Natural killer cell (primary cell): ENCODE measurements at places on chromosomes 12 and 14.
A peak's percentile ranks its signal among the peaks of the same experiment; 100 is the strongest.

- no peak overlapping the region for H3K27ac ChIP-seq
- no peaks in the 10 kb centered on the region for H3K27me3 ChIP-seq
- H3K36me3 ChIP-seq: no peaks in the 10 kb centered on the region
These were observed 44.1 kb downstream of the FOS start for GRCh38 chr14:75322746-75323145.

- DNase-seq: no peak
- H3K4me3 ChIP-seq: no peak overlapping the region
- no peaks in the 10 kb centered on the region for H3K4me1 ChIP-seq
- H3K36me3 ChIP-seq: no peaks in the 10 kb centered on the region
- H3K27me3 ChIP-seq: no peaks in the 10 kb centered on the region
These were observed 173.4 kb upstream of the PZP start for GRCh38 chr12:9381619-9382018.

DNA sequence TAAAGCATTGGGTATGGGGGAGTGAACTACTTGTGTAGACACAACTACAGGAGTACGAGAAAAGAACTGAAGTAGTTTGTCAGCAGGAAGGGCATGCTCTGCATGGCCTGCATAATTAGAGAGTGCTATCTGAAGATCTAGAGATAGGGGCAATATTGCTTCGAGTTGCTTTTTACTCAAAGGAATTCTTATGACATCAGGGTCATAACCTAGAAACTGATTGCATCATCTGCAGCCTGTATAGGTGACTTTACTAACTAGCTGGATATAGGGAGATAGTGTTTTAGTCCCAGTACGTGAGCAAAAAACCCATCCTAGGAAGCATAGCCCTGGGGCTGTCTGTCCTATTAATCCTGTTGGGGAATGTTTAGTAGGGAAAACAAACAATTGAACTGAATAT, 39.8 kb downstream of the TMTC3 start:
- peaks cover 24% of the 10 kb centered on the region for H3K36me3 ChIP-seq
- no peak overlapping the region for H3K27ac ChIP-seq
- no peaks in the 10 kb centered on the region for H3K4me1 ChIP-seq
- no peak overlapping the region for H3K4me3 ChIP-seq
- no peaks in the 10 kb centered on the region for H3K27me3 ChIP-seq

DNA sequence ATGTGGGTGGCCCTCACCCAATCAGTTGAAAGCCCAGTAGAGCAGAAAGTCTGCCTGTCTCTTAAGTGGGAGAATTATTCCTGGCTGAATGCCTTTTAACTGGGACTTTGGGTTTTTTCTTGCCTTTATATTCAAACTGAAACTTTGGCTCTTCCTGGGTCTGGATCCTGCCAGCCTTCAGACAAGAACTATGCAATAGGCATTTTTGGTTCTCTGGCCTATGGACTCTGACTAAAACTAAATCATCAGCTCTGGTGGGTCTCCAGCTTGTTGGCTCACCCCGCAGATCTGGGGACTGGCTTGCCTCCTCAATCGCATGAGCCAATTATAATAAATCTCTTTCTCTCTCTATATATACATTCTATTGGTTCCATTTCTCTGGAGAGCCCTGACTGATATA, 173.0 kb upstream of the IGF1 start:
- H3K4me3 ChIP-seq: no peak overlapping the region
- DNase-seq: no peak
- no peak overlapping the region for H3K27ac ChIP-seq
- no peaks in the 10 kb centered on the region for H3K27me3 ChIP-seq

DNA sequence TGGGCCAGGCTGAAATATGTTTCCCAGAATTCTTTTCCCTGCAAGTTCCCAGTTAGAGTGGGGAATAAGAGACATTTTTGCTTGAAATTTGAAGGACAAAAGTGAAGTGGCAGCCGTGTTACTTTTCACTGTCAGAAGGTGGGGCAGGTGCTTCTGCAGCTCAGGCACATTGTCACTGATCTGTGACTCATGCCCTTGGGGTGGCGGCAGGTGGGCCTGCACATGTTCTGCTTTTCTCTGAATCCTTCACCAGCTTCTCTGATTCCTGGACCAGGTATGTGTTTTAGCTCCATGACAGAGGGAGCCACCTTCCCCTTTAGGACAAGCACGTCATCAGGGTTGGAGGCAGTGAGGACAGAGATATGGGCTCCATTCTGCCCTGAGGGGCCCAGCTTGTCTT, 11.7 kb upstream of the KCNA5 start:
- no peak overlapping the region for H3K4me3 ChIP-seq
- no peaks in the 10 kb centered on the region for H3K4me1 ChIP-seq
- H3K27ac ChIP-seq: no peak overlapping the region
- H3K27me3 ChIP-seq: no peaks in the 10 kb centered on the region

DNA sequence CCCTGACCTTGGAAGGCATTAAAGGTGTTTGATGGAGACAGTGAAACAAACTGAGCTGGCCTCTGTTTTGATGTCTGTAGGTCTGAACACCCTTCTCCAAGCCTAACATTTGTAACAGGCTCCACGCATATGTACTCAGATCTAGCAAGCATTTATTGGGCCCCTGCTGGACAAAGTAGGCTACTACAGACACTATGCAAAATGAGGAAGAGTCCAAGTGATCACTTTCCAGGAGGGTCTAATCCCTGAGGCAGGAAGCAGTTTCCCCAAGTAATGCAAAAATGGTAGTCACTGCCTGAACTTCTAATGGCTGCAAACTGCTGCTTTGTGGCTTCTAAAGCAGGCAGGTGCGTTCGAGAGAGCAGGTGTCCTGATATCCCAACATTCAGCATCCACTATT, 405.8 kb downstream of the MED13L start:
- peaks cover 3% of the 10 kb centered on the region for H3K27me3 ChIP-seq
- no peaks in the 10 kb centered on the region for H3K4me1 ChIP-seq
- DNase-seq: no peak
- no peak overlapping the region for H3K27ac ChIP-seq
- no peak overlapping the region for H3K4me3 ChIP-seq

DNA sequence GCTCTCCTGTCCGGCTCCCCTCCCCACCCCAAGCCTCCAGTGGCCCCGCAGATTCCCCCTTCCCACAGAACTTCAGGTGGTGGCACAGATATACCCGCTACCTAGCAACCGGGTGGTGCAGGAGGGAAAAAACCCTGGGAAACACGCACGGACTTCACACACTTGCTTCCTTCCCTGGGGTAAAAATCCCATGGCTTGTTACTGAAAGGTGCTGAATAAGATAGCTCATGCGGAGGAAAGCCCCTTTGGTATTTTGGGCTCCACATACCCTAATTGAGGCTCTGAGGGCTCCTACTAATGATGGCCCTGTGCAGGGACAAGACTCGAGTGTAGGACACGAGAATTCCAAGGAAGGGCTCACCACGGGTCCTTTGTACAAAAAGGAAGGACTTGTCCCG, 869 bp upstream of the RIMBP2 start:
- H3K27me3 ChIP-seq: peaks cover 31% of the 10 kb centered on the region

DNA sequence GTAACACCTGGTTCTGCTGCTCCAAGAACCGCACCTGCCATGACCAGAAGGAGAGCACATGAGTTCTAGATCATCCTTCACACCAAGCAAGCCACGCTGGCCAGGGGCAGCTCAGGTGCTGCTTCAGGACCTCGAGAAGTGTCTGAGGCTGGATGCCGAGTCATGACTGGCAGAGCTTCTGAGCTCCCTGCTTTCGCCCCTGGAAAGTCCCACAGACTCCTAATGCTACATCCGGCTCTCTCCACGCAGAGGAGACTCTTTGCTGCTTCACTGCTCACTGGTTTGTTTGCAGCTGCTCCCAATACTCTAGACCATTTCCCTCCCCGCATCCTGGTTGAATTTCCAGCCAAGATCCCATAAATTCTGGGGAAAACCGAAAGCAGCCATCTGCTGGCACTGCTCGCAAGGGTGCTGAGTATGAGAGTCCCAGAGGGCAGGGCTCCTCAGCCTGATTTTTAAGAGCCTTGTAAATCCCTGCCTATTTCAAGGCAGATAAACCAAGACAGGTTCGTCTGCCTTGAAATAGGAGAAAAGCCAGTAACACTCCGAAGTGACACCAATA, 1.4 kb downstream of the KRT2 start:
- DNase-seq: no peak
- peaks cover 17% of the 10 kb centered on the region for H3K4me1 ChIP-seq
- no peaks in the 10 kb centered on the region for H3K27me3 ChIP-seq
- H3K36me3 ChIP-seq: no peaks in the 10 kb centered on the region
- no peak overlapping the region for H3K4me3 ChIP-seq

DNA sequence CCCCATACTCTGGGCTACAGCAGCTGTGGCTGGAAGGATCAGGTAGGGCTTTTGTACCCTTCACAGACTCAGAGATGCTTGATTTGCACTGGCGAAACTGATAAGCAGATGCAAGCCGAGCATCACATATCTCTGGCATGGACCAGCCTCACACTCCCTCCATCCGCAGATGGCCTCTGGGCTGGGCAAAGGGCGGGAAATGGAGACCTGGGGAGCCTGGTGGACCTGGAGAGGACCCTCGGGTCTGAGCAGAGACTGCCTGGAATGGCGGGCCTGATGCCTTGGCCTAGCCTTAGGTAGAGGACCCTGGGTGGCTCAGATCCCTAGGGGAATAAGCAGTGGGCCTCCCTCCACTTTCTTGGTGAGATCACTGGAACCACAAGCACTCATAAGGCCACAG, 53.2 kb downstream of the GALNT16 start:
- H3K36me3 ChIP-seq: no peaks in the 10 kb centered on the region
- DNase-seq: peak; percentile 6
- peaks cover 6% of the 10 kb centered on the region for H3K4me1 ChIP-seq
- no peak overlapping the region for H3K27ac ChIP-seq
- H3K27me3 ChIP-seq: peaks cover 6% of the 10 kb centered on the region
- H3K4me3 ChIP-seq: no peak overlapping the region

- H3K36me3 ChIP-seq: no peaks in the 10 kb centered on the region
- H3K4me3 ChIP-seq: no peak overlapping the region
- no peak overlapping the region for H3K27ac ChIP-seq
These were observed 16.6 kb downstream of the RFLNA start for GRCh38 chr12:124311292-124312109.

DNA sequence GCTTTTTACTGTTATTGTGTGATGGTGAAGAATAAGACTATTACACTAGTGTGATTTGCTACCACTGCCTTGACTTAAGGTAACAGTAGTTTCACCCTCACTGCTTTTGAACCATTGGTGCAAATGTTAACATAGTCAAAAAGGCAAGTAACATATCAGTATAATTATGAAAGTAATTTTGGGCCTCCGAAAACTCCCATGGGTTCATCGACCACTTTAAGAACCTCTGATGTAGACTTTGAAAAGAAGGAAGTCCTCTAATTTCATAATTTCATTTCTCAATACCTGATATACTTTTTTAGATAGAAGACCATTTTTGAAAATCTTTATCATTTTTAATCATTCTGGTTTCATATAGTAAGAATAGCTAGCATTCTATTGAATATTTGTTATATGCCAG, 57.7 kb downstream of the ETNK1 start:
- no peak overlapping the region for H3K27ac ChIP-seq
- H3K4me1 ChIP-seq: no peaks in the 10 kb centered on the region
- DNase-seq: no peak
